ENCODE measurements at places on chromosomes 6 and 20.
A peak's percentile ranks its signal among the peaks of the same experiment; 100 is the strongest.

DNA sequence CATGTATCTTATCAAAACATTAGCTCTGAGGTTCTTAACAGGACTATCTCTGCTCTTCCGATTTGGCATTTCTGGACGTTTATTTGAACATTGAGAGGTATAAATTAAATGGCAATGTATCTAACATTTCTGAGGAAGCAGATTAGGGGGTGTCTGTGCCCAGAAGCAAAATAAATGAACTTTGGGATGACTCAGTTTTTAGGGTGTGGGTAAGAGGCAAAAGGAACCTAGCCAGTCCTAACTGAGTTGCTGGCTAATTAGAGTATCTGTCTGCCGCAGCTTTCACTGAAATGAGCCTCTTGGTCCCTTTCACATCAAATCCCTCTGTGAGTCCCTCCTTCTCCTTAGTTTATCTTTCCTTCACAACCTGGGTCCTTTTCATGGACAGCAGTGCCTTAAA is 1.1 kb downstream of the RNF144B start:
- peak; percentile 14 for DNase-seq

DNA sequence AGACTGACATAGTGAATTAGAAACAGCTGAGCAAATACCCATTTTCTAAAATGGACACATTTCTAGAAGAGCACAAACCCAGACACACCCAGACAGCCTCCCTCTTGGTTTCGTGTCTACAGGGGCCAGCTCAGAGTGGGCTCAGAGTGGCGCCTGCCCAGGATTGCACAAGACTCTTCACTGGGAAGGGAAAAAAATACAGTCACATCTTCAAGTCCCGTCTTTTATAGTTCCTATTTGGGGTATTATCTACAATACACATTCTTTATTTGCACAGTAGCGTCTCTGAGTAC is 246.1 kb upstream of the AFDN start:
- DNase-seq: no peak

DNA sequence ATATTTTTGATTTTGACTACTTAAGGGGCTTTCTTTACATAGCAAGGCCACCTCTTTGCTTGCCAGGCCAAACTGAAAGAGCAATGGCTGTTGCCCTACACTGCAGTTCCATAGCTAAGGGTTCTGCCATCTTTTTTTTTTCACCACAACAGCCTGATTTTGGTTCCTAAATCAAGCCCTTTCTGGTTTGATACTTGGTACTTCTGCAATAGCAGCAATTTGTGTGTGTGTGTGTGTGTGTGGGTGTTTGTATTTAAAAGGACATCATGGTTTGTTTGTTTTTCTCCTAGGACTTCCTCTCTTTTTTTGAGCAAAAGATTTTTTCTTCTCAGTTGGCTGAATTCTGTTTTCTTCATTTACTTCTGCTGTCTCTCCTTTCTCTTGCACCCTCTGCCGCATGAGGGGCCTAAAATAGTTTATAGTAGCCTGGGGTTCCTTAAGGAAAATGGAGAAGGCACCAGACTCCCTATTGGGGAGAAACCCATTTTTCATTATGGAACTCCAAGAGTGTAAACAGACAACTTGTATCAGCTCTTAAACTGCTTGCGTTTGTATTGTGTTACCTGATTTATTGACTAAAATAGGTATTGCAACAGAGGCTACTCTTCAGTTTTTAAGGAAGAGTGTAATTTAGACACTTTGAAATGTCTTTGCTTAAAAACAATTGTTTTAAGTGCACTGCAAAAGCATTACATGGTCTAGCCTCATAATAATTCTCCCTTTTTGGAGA is 12.2 kb upstream of the GCLC start:
- DNase-seq: no peak

DNA sequence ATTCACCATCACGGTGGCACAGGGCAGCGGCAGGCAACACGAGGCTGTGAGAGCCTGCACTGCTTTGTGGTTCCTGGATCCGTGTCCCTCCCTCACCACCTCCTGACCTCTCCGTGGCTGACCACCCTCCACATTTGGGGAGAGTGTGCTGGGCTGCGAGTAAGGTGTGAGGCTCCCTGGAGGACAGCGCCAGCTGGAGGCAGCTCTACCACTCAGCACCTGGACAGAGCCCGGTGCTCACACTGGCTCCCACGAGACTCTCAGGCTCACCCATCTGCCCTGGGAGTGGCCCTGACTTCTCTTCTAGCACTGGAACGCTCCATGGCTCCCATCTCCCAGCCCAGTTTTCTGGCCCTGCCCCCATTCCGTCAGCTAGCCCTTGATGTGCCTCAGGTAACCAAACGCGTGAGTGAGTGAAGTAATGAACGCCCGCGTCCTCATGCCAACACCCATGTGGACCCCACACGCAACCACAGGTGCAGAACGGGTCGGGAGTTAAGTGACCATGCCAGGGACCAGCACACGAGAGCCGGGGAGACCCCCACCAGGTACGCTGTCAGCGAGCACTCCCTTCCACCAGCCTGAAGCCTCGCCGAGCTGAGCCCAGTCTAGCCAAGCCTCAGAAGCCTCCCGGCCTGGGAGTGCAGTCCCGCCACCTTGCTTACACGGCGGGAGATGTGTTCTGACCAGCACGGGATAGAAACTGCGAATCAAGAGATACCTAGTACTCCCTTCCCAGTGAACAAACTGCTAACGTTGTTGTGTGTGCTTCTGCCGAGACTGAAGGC is 137.2 kb downstream of the WDR27 start:
- DNase-seq: no peak

DNA sequence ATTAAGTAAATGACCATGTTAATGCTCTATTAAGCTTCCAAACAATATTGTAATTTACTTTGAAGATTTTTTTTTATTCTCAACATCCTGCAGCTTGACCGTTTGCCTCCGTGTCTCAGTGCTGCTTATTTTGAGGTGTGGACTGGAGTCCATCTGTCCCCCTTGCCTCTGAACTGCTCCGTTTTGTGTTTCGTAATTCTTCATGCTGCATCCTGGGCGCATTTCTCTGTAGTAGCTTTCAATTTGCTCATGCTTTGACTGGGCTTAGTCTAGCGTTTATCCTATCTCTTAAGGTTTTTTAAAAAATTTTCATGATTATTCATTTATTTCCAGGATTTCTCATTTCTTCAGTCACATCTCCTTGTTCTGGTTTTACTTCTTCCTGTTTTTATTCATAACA is 37.8 kb downstream of the PTPN1 start:
- no peak for DNase-seq

GRCh38 chr6:28291573-28291972 is 10.2 kb downstream of the PGBD1 start:
- DNase-seq: no peak

GRCh38 chr6:84411060-84411629 is 183.7 kb upstream of the CEP162 start:
- no peak for DNase-seq

DNA sequence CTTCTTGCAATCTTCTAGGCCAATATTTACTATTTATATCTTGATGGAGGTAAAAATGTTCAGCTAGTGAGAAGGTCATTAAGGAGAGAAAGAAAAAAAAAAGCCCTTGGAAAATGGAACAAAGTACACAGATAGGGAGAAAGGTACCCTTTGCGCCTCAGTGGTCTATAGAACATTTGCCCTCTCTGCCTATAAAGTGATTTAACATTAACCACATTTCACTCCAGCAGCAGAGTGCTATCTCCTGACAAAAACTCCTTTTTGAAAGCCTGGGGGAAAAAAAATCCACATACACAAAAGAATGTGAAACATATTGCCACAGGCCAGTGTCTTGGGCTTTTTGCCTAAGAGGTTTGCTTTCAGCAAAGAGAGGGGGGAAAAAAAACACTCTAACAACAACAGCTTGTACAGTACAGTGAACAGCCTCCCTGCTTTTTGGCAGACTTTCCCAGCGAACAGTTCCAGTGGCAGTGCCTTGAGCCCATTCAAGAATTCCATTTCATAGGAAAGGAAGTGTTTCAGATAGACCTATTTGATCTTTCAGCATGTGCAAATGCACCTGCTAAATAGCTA is 695 bp downstream of the ARHGAP18 start:
- no peak for DNase-seq

- DNase-seq: no peak
Measured at GRCh38 chr6:167683028-167683862, 143.5 kb upstream of the AFDN start.

GRCh38 chr6:73231986-73232391 is 6.7 kb upstream of the KHDC1L start:
- DNase-seq: no peak

DNA sequence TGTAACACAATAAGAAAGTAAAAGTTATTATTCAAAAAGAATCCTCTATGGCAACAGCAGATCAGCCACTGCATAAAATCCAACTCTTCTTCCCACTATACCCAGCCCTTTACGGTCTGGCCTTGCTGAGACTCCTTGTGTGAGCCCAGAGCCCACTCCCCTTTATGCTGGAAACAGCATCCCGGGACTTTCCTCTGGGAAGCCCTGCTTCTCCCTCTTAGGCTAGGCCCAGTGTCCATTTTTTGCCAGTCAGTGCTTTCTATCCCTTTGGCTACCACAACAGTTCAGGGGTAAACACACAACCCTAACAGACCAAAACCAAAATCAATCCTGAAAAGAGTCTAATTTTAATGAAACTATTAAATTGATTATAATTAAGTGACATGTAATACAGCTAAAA is 20.6 kb downstream of the FKBP5 start:
- DNase-seq: no peak

GRCh38 chr6:14546036-14546435 is 428.5 kb downstream of the CD83 start:
- no peak for DNase-seq

DNA sequence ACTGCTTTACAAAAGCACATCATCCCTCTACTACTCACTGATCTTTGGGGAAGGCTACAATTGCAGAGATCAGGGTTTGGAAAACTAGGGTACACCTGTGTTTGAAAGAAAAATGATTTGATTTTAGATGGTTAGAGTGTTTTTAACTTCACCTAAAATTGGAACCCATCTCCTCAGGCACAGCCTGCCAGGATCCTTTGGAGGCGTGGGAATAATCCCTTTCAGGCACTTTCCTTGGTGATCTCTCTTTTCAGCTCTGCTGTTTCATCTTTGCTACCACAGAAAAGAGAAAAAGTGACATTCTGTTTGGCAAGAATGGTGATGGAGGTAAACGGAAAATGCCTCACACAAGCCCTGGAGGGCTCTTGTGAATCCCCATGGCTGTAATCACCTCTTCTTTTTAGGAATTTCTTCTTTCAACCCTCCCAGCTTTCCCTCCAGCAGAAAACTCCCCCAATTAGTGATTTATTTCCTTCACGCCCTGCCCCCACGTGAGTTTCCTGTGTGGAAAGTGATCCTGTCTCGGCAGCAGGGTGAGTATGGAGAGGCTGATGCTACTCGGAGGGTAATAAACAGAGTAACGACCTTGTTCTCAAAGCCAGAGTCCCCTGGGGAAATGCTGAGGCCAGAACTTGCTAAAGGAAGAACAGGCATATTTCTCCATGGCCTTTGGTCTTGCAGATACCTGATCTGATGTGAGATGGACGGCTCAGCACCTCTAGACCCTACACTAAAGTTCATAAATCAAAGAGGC is 9.2 kb downstream of the KCNG1 start:
- no peak for DNase-seq

DNA sequence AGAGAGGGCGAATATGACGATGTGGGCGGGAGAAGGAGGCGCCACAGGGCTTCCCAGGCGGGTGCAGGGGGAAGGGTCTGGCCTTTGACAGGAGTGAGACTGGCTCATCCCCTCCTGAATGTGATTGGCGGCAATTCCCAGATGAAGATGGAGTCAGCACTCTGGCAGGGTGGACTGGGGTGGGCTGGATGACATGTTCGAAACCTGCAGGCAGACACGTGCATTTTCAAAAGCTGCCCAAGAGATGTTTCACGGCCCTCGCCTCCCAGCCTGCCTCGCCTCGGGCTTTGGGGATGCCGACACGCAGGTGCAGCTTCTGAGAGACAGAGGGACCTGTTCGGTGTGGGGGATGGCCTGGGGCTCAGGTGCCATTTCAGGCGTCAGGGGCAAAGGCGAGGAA is 66.8 kb upstream of the AFDN start:
- no peak for DNase-seq

- DNase-seq: no peak
Measured at GRCh38 chr6:106275692-106276091, 49.9 kb downstream of the ATG5 start.

- DNase-seq: peak; percentile 71
Measured at GRCh38 chr20:57622579-57623381, 2.6 kb upstream of the ZBP1 start.

- no peak for DNase-seq
Measured at GRCh38 chr6:72890671-72891070, 268.8 kb downstream of the KCNQ5 start.

DNA sequence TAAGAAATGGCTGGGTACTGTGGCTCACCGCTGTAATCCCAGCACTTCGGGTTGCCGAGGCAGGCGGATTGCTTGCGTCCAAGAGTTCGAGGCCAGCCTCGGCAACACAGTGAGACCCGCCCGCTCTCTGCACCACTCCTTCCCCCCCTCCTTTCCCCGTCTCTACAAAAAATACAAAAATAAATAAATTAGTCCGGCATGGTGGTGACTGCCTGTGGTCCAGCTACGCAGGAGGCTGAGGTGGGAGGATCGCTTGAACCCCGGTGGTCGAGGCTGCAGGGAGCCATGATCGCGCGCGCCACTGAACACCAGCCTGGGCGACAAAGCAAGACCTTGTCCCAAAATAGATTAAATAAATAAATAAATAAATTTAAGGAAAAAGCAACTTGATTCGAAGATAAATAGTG is 448 bp upstream of the RNF114 start:
- DNase-seq: no peak

GRCh38 chr6:121187833-121188200 is 146.5 kb downstream of the TBC1D32 start:
- DNase-seq: no peak

GRCh38 chr20:57215426-57215825 is 51.0 kb downstream of the BMP7 start:
- DNase-seq: no peak

GRCh38 chr6:24228681-24229255 is 102.8 kb downstream of the NRSN1 start:
- peak; percentile 36 for DNase-seq

GRCh38 chr6:44504301-44504791 is 116.8 kb downstream of the CDC5L start:
- DNase-seq: no peak

- DNase-seq: no peak
Measured at GRCh38 chr6:66675906-66676305, 968.9 kb upstream of the EYS start.

GRCh38 chr6:150891888-150892485 is 26.5 kb downstream of the MTHFD1L start:
- DNase-seq: peak; percentile 62

DNA sequence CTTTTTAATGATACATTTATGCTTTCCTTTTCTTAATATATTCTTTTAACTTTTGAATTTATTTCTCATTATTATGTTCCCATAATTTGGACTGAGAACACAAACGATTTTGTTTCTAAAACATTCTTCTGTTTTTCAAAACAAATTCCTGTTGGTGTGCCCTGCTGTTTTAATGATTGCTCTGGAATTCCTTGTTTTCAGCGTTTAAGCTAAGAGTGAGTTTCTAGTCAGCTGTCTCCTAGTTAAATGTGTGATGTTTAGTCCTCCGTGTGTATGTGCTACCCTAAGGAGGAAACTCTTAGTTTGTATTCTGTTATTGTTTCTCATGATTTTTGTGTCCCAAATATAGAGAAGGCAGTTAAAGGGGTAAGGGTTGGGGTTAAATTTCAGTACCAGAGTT is 306.1 kb upstream of the RGS17 start:
- no peak for DNase-seq

All from CD4-positive, alpha-beta T cell treated with Interleukin-1 beta for 1 hour (primary cell).